SJSA1 (cell line): ENCODE measurements at places on chromosomes 5 and 9.

- no peak for DNase-seq
These were observed 204.8 kb downstream of the TLE4 start for GRCh38 chr9:79776581-79776980.

- DNase-seq: no peak
These were observed 15.5 kb downstream of the ADGRD2 start for GRCh38 chr9:124465736-124466135.

- no peak for DNase-seq
These were observed 485.8 kb downstream of the BRINP1 start for GRCh38 chr9:118883411-118883810.

DNA sequence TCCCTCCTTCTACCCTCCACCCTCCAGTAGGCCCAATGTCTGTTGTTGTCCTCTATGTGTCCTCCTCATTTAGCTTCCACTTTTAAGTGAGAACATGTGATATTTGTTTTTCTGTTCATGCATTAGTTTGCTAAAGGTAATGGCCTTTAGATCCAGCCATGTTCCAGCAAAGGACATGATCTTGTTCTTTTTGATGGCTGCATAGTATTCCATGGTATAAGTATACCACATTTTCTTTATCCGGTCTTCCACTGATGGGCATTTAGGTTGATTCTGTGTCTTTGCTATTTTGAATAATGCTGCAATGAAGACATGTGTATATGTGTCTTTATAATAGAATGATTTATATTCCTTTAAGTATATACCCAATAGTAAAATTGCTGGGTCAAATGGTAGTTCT lies 232.5 kb upstream of the PRR16 start:
- DNase-seq: no peak
